Stimulated activated CD8-positive, alpha-beta memory T cell treated with anti-CD3 and anti-CD28 coated beads, Interleukin-7, amount 100 ng/mL, for 48 hours (primary cell): ENCODE measurements at places on chromosomes 11 and 22.

- no peak for DNase-seq
Measured at GRCh38 chr11:117613521-117613920, 183.5 kb downstream of the DSCAML1 start.

DNA sequence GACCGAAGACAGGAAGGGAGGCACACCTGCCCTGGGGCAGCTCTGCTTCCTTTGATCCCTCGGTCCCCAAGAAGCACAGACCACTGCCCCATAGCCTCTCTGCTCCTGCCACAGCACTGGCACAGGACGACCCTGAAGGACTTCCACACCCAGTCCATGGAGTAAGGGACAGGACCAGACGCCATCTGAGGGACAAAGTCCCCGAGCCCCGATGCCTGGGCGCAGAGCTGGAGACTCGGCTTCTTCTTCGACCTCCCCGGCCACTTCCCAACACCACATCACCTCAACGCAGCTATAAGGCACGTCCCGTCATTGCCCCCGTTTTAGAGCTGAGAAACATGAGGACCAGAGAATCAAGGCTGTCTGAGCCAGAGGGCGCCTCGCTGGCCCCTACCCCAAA, 310.5 kb downstream of the BRD1 start:
- DNase-seq, result no peak

- no peak for DNase-seq
Measured at GRCh38 chr11:91686281-91686680, 538.3 kb upstream of the FAT3 start.

- no peak for DNase-seq
Measured at GRCh38 chr11:125971618-125972017, 25.8 kb downstream of the VSIG10L2 start.

GRCh38 chr11:61715867-61716266, 35.7 kb downstream of the DAGLA start:
- no peak for DNase-seq

- DNase-seq, result no peak
Measured at GRCh38 chr11:59765068-59765735, 10.0 kb downstream of the STX3 start.

DNA sequence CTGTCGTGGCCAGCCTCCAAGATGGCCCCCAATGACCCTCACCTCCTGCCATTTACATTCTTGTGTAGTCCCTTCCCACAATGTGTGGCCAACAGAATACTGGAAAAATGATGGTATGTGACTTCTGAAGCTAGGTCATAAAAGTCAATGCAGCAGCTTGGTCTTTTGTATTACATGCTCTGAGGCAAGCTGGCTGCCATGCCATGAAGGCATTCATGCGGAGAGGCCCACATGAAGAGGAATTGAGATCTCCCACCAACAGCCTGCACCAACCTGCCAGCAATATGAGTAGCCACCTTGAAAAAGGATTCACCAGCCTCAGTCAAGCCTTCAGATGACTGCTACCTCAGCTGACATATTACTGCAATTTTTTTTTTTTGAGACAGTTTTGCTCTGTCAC, 4.6 kb downstream of the MRTFA start:
- DNase-seq, result no peak

- DNase-seq, result peak; percentile 18
Measured at GRCh38 chr11:122882857-122883645, 492 bp downstream of the JHY start.

DNA sequence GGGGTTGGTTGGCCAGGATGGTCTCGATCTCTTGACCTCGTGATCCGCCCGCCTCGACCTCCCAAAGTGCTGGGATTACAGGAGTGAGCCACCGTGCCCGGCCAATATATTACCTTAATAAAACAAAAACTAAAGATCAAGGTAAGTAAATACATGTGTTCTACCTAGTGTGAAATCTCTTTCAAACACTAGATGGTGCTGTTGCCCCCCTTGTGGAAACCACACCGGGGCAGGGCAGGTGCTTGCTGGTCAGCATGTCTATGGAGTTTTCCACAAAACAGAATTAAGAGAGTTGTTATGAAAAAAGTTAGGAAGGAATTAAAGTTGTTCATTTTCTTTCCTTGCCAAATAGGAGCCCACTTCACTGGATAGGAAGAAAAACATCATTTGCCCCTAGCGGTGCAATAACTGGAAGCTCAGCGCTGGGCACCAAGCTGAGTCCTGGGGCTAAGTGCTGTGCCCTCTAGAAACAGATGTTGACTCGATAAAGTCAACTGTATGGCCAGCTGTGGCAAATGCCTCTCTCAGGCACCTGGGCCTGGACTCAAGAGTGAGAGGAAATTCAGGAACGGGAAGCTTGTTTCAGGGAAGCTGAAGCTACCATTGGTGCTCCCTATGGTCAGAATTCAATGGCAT, 6.3 kb upstream of the KCNJ5 start:
- peak; percentile 35 for DNase-seq

DNA sequence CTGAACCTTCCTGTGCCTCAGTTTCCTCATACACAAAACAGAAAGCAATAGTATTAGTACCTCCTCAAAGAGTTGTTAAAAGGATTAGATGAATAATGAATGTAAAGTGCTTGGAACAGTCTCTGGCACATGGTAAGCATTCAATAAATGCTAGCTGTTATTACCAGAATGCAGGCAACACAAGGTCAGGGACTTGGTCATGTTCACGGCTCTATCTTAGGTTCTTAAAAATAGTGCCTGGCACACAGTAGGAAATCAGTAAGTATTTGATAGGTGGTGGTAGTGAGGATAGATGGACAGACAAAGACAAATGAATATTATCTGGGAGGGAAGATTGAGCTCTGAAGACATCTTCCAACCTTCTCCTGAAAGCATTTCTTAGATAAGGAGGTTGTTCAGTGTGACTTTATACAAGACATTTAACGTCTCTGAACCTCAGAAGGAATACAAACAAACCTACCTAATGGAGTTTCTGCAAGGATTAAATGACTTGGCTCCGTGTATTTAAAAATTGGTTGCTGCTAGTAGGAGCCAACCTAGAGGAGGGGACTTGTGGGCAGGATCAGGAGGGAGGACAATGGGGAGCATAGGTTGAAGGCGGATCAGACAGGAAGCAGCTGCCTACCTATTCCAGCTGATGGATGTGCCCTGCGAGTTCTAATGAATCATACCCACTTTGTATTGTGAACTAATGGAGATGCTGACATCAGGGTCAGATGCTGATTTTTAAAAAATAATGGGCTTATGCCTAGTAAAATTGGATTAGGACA, 94.1 kb downstream of the DBX1 start:
- DNase-seq, result no peak

DNA sequence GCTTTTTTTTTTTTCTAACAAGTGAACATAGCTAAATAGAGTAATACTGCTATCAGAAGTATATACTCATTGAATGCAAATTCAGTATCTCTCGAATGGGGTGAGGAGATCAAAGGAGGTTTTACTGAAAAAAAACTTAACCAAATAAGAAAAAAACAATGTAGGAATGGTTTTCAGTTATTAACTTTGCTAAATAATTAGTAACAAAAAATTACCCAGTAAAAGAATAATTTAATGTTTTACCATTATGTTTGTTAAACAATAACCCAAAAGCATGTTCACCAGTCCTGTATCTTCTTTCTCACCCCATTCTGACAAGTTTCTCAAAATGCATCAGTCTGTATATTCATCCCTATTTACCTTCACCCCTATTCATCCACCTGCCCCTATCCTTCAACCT, 22.6 kb upstream of the CTSC start:
- no peak for DNase-seq

GRCh38 chr22:22684580-22685561, 40.5 kb downstream of the GGTLC2 start:
- no peak for DNase-seq

GRCh38 chr11:47477323-47477722, 28.4 kb upstream of the RAPSN start:
- DNase-seq, result peak; percentile 23

GRCh38 chr11:21723678-21724077, 469.2 kb upstream of the ANO5 start:
- no peak for DNase-seq

DNA sequence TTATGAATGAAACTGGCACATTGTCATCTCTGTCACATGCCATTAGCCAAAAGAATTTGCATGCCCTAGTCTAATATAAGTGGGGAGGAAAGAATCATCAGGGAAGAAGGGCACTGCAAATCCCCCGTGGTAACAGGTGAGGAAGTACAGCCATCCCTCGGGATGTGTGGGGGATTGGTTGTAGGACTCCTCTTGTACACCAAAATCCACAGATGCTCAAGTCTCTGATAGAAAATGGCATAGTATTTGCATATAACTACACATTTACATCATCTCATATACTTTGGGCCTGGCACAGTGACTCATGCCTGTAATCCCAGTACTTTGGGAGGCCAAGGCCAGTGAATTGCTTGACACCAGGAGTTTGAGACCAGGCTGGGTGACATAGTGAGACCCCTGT, 109.7 kb downstream of the HIPK3 start:
- DNase-seq, result no peak
